Posterior vena cava (tissue), 2 donors: ENCODE measurements at places on chromosomes 2 and 18. TPM values are rescaled to one million over a fixed set of nuclear protein-coding genes. Genes with fewer than 3 reads are reported as not detected.

GRCh38 chr2:146701183-146701582 lies 1143.6 kb upstream of the ACVR2A start:
- no peak for DNase-seq

- peak; percentile 23 for DNase-seq
These were observed 917 bp downstream of the MPPE1 start for GRCh38 chr18:11906926-11907874.

DNA sequence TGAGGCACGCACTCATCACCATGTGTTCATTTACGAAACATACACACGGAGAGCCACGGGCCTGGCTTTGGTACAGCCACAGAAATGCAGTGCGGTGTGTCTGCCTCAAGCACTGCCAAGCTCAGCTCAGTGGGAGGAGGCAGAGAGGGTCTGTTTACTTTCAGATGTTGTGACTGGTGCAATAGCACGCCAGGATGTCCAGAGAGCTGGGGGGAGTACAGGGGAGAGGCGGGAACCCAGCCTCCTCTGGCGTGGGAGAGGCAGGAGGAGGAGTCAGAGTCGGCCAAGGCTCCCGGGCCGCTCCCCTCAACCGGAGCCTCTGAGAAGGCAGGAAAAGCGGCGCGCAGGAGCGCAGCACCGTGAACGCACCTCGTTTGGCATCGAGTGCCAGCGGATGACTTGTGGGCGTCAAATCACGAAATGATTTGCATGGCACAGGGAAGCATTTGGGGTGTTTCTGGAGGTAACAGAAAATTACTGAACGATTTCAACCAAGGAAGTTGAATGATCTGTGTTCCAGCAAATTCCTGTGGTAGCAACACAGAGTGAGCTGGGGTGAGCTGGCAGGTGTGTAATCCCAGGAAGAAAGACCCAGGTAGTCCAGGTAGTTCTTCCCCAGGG lies 143.0 kb downstream of the ZNF516 start:
- no peak for DNase-seq

DNA sequence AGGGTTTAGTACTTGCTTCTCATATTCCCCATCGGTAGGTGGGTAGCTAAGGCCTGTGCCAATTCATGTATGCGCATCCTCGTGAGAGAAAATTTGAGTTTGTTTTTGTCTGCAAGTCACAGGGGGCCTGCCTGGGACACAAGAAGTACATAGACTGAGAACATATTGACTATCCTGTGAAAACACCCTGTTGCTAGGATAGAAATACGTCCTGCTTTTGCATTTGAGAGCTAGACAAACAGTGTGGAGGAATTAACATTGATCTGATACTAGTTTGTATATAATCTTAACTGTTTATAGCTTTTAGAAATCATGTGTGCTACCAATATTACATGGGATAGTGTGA lies 10.9 kb downstream of the WDR7 start:
- no peak for DNase-seq

DNA sequence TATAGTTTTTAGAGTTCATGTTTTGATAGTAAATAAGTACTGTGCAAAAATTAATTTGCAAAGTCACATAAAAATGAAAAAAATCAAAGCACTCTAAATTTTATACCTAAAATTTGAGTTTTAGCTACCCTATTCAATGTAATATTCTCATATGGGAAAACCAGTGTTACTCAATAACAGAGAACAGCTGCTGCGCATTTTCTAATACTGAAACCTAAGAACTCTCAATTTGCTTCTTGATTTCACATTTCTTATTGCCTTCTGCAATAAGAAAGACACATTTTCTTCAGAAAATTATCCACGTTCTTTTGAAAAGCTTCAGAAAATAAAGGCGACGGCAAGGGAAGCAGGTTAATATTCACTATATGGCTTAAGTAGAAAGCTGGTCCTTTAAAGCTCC lies 199.1 kb upstream of the CCDC150 start:
- no peak for DNase-seq

DNA sequence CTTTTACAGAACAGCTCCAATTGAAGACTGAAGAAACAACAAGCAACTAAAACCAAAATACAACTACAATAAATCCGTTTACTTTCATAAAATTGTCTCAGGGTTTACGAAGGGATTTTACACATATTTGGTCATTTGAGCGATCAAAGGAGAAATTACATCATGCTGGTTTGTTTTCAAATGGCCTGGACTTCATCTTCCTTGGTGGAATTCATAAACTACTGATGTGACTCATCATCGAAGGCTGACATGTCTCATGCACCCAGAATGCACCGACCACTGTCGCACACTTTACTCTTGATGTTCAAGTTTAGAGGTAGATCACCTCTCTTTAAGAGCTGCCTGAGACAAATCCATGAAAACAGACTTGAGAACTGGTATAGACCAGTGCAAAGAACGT lies 25.6 kb upstream of the PMAIP1 start:
- no peak for DNase-seq

GRCh38 chr2:36087344-36087743 lies 268.2 kb upstream of the CRIM1 start:
- no peak for DNase-seq

- DNase-seq, result no peak
These were observed 8.1 kb upstream of the RPIA start for GRCh38 chr2:88683160-88684021.

DNA sequence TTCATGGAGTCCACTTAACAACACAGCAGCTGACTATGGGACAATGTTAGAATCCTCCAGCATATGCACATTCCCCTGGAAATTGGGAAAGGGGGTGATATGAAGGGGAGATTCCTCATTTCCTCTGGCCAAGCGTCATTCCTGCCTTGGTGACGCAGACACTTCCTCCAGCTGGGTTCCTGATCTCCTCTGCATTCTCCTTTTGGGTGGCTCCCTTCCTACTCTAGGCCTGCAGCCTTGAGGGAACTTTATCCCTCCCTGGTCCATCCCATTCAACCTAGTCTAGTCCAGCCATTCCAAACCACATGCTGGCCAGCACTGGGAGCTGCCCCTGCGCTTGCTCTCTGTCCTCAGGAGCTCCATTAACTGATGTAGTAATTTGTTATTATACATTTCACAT lies 216.8 kb downstream of the VAPA start:
- DNase-seq, result no peak

- no peak for DNase-seq
These were observed 47.0 kb upstream of the GBX2 start for GRCh38 chr2:236215196-236215595.

DNA sequence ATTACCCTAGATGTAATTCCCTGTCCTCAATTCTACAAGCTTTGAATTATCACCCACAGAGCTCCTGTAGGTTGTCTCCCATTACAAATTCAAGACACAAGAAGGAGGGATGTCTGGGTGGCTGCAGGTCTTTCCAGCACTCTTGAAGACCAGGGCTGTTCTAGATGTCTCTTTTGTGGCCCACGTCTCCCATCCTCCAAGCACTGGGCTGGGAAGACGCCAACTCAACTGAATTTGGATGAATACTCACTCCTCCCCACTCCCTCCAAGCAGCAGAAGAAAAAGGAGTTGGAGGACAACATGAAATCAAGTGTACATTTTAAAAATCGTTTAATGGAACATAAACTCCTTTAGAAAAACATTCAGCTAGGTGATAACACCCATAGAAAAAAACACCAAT lies 31.2 kb downstream of the SMAD7 start:
- DNase-seq, result peak; percentile 13

DNA sequence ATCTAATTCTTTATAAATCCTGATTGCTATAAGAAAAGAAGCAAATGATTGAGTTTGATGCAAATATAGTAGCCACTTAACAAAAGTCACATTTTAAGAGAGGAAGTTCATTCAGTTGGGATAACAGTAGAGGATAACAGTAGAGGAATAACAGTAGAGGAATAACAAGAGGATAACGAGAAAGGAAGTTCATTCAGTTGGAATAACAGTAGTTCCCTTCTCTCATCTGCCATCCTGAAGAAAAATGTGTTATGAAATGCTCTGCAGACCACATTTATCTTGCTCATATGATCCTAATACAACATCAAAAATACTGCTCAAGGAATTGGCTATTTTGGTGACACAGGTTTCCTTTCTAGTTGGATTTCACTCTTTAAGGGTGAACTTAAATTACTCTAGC lies 105.3 kb upstream of the UNC80 start:
- no peak for DNase-seq

DNA sequence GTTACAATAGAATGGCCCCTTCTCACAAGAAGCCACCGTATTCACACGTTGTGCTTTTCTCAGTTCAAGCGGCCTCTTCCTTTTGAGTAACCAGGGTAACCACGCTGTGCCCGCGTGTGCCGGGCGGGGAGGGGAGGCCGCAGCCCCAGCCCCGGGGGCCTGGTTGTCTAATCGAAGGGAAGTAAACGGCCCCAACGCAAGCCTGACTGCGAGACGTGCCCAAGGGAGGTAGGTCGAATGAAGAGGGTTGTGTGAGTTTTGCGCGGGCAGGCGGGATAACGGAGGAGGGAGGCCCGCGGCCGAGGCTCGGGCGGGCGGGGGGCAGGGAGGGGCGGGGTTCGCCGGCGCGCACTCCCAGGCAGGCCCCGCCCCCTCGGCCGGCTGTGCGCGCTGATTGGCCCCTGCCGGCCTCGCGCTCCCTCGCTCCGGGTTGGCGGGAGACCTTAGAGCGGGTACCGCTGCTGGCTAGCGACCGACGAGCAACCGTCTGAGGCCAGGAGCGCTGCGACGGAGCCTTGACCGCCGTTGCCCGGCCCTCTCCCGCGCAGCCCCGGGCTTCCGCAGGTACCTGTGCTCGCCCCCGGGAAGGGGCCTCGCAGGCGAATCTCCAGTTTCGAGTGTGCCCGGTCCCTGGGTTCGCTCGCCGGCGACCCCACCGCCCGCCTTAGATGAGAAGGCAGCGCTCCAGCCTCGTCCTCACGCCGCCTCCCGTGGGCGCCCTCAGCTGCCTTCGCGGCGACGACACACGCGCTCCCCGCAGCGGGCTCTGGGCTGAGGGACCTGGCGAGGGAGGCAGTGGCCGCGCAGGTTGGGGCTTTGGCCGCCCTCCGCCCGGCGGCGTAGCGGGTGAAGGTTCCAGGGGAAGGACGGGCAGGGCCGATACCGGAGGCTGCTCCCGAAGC lies at the start of gene SPDYA:
TSS of gene SPDYA (plus strand) at position 451 of the 902 bp plus-strand sequence. CDS start 5,181 bp downstream, outside the sequence.
- DNase-seq, result peak; percentile 90

DNA sequence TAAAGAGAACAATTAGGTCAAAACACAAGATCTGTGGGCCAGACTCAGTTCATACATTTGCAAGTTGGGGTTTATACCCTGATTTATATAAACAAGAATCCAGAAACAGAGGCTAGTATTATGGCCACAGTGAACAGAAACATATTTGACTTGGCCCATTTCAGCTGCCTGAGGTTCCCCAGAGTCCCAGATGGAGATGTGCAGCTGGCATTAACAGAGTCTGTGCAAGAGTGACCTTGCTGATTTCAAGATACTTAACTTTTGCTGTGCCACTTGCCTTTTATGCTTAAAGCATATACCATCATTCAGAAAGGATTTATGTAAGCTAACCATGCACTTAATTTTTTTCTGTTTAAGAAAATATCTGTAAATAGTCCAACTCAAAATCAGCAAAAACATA lies 636.3 kb downstream of the TRIB2 start:
- no peak for DNase-seq

DNA sequence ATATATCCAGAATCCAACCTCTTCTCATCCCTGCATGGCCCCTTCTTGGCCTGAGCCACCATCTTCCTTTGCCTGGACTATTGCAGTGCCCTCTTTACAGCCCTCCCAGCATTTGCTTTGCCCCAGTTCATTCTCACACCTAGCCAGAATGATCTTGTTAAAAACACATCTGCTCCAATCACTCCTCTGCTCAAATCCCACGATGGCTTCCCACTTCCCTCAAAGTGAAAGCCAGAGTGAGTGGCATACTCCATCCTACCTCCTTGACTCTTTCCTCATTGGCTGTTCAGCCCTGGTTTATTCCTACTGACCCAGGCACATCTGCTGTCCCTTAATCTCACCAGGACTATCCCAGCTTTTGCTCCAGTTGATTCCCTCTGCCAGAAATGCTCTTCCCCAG lies 14.7 kb downstream of the SULT6B1 start:
- no peak for DNase-seq

DNA sequence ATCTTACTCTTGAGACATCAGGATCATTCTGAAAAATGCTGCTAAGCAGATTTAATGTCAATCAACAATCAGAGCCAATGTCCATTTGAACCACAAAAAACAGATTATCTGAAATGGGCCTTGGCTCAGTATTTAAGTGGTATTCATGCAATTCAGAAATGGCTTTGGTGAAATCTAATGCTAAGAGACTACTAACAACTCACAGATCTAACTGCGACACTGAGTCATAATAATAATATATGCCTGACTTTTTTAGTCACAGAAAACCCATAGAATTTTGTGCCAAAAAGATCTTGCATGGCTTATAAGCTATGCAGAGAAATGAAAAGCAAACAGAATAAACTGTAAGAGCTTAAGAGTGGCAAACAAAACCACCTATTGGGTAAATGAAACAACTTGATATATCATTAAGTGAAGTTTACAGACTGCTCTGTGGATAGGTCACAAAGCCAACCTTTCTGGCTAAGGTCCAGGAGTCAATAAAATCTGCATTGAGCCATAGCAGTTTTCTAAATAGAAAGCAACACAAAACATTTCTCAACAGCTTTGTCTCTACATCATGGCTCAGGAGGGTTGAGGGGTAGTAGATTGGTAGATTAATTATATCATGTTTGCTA lies 234.3 kb downstream of the LRATD1 start:
- DNase-seq, result no peak

DNA sequence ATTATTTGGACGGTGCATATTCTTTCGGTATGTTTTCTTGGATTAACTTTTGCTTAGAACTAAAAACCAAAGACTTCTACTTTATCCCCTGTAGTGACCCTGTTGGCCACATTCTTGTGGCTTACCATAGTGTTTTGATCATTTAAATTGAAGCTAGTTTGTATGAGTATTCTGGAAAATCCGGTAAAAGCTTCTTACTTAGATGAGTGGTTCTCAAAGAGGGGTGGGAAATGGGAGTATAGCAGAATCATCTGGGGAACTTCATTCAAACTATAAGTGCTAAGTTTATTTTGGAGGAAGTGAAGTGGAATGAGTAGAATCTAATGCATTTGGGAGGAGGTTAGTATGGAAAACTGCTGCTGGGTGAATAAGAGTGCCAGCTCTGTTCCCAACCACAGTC lies 3.8 kb downstream of the PPP1CB start:
- no peak for DNase-seq

GRCh38 chr18:43662657-43663056 lies 385.4 kb upstream of the SYT4 start:
- DNase-seq, result no peak

- DNase-seq, result no peak
These were observed 28.9 kb upstream of the BCL2L11 start for GRCh38 chr2:111091811-111092211.

DNA sequence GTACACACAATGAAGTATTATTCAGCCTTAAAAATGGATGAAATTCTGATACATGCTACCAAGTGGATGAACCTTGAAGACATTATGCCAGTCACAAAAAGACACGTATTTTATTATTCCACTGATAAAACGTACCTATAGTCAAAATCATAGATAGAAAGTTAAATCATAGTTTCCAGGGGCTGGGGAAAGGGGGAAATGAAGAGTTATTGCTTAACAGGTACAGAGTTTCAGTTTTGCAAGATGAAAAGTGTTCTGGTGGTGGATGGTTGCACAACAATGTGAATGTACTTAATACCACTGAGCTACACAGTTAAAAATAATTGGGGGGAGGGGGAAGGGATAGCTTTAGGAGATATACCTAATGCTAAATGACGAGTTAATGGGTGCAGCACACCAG lies 279.0 kb upstream of the STON1 start:
- DNase-seq, result no peak

The SERPINB13 gene
- not detected for total RNA-seq

The ASPRV1 gene
- 1.7 TPM for total RNA-seq

The CPO gene
- total RNA-seq, result 0.32 TPM

The FHOD3 gene
- total RNA-seq, result 29.8 TPM

The IL18RAP gene
- total RNA-seq, result 4.1 TPM

The SAG gene
- not detected for total RNA-seq

The DES gene
- total RNA-seq, result 7,652 TPM

The IL18R1 gene
- total RNA-seq, result 5.1 TPM

The OTOS gene
- not detected for total RNA-seq

The CHMP1B gene
- 44.4 TPM for total RNA-seq
